ENCODE measurements at places on chromosomes 6 and 20.

DNA sequence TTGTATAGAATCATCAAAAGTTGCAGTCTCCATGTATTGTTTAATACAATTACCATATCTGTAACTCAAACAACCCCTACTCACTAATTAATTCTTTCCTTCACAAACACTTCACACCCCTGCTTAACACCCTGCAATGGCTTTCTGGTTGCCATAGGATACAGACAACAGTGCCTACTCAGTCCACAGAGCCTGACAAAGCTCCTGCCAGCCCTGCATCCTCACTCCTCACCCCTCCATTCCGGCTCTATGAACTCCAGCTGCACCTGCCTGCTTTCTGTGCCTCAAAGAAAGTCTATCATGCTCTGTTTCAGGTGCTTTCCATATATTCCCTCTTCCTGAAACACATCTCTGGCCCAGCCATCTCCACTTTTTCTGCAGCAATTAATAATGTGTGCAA is 253.4 kb downstream of the HACE1 start:
- no peak for DNase-seq

DNA sequence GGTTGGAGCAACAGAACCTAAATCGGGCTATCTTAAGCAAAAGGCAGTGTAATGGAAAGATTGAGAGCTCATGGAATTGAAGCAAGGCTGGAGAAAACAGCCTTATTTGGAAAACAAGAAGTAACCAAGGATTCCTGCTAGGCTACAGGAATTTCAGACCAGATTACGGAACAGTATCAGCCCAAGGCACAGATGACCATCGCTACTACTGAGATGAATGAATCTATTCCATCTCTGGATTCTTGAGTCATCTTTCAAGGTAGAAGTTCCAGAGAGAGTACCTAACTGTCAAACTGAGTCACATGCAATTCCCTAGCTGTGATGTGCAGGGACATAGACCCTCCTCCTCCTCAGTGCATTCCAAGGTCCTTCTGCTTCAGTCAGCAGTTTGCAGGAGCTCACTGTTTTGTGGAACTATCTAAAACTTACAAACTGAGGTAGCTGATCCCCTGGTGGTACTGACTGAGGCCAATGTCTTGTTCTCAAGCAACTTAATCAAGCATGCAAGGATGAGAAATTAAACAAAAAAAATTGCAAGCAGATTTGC is 62.0 kb upstream of the SMLR1 start:
- DNase-seq = no peak

DNA sequence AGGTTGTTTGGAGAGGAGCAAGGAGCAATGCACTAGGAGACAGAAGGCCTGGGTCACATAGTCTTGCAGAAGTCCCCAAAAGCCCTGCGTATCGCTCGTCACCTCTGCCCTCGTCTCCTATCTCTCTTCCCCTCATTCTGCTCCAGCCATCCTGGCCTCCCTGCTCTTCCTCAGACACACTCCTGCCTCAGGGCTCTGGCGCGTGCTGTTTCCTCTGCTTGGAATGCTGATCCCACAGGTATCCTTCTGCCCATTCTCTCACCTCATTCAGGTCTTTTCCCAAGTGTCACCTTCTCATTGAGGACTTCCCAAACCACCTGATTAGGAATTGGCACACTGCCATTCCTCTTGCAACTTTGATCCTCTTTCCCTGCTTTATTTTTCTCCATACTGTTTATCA is 9.0 kb upstream of the SLC2A10 start:
- DNase-seq = no peak

GRCh38 chr20:3032624-3033023 is 10.8 kb upstream of the GNRH2 start:
- no peak for DNase-seq

Data from fibroblast of skin of right quadriceps (primary cell).